ENCODE measurements at places on chromosomes 7 and 10.

DNA sequence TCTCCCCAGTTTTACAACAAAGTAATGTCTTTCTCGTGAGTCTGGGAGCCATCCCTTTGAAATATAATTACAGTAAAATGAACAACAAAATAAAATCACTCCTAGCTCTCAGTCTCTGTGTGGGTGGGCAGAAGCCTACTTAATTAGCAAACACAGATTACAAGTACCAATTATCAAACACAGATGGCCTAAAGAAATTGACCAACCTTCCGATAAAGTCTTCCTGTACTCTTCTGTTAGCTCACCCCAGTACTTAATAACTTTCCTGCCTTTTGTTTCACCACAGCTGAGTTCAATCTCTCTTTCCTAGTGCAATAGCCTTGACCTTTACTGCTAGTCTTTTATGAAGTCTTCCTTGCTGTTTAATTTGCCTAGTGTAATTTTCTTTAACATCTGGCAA, 719.2 kb upstream of the MBL2 start:
- DNase-seq = no peak

- DNase-seq = no peak
Measured at GRCh38 chr10:131971591-131971990, 10.1 kb downstream of the BNIP3 start.

DNA sequence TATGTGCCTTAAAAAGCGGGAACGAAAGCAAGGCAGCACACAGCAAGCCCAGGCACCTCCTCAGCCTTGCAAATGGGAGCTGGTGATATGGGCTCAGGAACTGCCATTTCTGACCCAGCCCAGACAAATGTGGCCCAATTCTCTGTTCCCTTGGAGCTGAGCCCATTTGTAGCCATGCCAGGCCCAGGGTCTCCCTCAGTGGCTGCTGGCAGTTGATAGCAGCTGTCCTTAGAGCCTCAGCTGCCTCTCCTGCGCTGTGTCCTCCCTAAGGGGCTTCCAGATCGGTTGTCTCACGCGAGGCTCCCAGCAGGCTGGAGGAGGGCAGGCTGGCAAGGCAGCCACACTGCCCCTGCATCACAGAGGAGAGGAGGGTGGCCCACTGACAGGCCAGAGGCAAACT, 275.8 kb downstream of the KCNMA1 start:
- DNase-seq = no peak

GRCh38 chr10:31952066-31952465, 23.4 kb upstream of the ARHGAP12 start:
- no peak for DNase-seq

DNA sequence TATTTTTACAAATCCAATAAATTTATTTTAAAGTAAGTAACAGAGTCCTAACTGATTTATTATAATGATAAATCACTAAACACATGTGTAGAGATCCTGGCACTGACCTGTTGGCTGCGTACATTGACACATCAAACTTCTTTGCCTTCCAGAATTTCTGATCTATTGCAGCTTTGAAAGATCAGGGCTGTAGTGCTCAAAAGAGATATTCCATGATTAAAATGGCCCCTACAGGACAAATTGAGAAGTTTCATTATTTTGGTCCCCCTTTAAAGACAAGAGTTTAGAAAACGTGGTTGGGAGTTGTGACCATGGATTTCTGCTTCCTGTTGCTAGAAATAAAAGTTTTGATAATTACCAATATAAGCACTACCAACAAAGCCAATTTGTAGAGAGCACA, 87.7 kb upstream of the PDK4 start:
- no peak for DNase-seq

DNA sequence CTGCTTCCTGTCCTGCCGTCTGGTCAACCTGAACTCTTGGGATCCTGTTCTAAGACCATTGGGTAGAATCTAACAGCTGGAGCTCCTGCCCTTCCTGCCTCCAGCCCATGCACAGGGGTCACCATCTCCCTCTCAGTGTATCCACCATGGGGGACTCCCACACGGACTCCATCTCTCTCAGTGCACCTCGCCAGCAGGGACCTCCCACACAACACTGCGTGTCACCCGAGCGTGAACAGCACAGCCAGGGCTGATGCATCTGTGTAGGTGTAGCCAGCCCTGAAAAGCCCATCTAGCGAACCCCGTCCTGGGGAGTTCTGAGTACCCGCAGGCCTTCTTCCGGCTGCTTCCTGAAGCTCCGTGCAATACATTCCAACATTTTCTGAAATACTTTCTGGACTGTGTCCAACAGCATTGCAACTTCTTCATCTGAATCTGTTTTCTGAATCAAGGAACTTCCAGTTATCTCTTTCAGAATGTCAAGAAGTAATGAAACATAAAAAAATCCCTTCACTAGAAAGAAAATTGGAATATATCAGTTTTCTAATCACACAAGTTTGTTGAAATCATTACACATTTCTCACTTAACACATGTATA, 52.5 kb downstream of the NCAPG2 start:
- DNase-seq = no peak
